Activated CD4-positive, alpha-beta T cell treated with anti-CD3 and anti-CD28 coated beads for 24 hours (primary cell): ENCODE measurements at places on chromosomes 13 and 19.

- no peak for DNase-seq
Observed at GRCh38 chr19:38033658-38034491, 126.9 kb downstream of the SIPA1L3 start.

DNA sequence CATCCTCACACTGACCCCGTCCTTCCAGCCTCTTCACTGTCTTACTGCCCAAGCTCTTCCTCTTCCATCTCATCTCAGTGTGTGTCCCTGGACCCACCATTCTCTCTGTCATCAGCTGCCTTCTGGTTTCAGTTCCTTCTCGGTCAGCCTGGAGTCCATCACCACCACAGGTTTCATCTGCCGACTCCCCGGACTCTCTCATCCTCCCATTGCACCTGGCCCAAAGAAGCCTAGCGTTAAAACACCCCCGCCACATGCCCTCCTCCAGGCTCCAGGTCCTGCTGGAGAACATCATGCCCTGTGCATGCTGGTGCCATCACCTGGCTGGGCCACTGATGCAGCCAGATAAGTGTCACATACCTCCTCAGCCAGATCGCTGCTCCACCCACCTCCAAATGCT lies 122.1 kb upstream of the GPR12 start:
- no peak for DNase-seq

DNA sequence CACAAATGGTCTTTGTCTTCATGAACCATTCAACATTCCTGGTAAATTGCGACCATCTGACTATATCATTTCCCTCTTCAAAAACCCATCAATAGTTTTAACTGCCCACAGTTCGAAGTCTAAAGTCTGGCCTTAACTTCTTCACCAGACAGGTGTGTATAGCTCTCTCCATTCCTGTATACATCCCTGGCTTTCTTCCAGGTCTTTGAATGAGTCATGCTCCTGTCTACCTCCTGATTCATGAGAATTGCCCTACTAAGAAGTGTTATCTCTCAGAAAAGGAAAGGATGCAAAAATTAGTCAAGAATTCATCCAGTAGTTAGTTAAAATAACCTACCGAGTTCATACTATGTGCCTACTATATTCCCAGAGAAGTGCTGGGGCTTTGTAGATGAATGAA lies 225.0 kb downstream of the TBC1D4 start:
- DNase-seq = no peak

DNA sequence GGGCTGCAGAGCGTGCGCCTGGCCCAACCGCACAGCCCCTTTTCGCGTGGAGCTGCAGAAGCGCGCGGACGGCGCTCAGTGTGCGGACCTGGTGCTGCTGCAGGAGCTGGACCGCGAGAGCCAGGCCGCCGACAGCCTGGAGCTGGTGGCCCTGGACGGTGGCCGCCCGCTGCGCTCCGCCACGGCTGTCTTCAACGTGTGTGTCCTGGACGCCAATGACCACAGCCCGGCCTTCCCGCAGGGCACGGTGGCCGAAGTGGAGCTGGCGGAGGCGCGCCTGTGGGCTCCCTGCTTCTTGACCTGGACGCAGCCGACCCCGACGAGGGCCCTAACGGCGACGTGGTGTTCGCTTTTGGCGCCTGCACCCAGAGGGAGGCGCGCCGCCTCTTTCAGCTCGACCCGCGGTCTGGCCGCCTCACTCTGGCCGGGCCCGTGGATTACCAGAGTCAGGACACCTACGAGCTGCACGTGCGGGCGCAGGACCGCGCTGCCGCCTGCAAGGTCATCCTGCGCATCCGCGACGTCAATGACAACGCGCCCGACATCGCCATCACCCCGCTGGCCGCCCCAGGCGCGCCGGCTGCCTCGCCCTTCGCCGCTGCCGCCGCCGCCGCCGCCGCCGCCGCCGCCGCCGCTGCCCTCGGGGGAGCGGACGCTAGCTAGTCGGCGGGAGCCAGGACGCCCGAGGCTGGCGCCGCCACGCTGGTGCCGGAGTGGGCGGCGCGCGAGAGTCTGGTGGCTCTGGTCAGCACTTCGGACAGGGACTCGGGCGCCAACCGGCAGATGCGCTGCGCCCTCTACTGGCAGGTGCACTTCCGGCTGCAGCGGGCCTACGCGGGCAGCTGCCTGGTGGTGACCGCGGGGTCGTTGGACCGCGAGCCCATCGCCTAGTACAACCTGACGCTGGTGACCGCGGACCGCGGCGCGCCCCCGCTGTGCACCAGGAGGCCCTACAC lies 172.2 kb downstream of the OLFM4 start:
- DNase-seq = no peak

GRCh38 chr13:44452418-44452817 lies 78.8 kb downstream of the SERP2 start:
- no peak for DNase-seq

DNA sequence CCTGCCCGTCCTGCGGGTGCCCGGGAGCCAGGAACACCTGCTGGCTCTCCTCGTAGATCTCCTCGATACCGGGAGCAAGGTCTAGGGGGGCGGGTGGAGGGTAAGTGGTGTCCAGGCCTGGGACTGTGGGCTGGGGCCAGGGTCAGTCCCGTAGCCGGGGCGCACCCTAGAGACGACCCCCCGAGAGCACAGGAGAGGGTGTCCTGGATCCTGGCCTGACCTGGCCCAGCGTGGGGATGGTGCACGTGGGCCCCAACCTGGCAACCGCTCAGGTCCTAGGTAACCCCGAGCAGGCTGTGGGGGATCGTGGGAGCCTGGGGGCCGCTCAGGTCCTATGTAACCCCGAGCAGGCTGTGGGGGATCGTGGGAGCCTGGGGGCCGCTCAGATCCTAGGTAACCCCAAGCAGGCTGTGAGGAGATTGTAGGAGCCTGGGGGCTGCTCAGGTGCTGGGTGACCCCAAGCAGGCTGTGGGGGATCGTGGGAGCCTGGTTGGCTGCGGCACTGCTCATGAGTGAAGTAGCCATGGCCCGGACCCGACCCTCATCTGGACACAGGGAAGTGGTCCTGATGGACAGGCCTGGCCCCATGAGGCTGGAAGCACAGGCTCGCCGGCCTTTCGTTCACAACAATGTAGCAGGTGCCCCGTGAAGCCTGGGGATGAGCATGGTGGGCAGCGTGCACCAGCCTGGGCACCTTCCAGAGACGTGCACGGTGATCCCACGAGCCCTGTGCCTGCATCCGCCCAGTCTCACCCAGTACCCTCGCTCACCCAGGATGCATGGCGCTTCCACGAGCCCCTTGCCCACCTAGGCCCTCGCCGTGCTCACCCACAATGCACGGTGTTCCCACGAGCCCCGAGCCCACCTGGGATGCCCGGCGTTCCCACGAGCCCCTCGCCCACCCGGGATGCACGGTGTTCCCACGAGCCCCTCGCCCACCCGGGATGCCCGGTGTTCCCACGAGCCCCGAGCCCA lies 6.2 kb downstream of the GPX4 start:
- no peak for DNase-seq

DNA sequence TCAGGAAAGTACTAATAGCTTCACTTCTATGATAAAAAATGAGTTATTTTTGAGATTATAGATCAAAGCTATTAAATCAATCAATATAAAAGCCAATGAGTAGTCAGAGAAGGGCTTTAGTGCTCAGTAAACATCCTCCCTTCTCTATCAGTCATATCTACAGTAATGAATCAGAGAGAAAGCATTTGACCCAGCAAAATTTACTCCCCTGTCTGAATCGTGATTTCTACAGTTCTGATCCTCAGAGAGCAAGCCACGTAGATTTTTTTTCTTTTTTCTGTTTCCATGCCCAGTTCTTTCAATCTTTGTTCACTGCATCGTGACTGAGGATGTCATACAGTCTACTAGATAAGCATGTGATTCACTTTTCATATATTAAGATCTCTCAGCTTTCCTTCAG lies 16.2 kb upstream of the MBNL2 start:
- no peak for DNase-seq

DNA sequence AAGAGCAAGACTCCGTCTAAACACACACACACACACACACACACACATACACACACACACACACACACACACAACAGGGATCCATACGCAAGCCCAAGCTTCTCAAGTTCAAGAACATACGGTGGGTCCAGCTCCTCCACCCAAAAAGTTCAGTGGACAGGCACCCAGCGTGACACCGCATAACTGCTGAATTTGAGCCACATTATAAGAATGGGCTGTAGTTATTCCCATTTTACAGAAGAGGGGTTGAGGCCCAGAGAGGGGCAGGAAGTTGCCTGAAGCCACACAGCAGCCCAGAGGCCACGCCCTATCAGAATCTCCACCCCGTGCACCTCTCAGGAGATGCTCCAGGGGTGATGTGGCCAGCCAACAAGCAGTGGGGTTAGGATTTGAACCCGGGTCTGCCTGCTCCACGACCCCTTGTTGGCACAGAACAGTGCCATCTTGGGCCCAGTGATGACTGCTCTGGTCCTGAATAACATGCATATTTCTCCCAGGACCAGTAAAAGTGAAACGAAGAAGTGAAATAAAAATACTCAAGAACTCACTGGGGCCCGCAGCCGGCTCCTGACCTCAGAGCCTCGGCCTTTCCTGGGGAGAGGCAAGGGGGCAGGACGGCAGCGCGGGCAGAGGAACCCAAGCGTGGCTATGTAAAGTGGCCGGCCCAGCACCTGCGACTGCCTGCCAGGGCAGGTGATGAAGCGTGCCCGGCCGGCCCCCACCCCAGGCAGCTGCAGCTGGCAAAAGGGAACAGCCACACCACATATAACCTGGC lies 61.9 kb downstream of the AP1M1 start:
- no peak for DNase-seq

DNA sequence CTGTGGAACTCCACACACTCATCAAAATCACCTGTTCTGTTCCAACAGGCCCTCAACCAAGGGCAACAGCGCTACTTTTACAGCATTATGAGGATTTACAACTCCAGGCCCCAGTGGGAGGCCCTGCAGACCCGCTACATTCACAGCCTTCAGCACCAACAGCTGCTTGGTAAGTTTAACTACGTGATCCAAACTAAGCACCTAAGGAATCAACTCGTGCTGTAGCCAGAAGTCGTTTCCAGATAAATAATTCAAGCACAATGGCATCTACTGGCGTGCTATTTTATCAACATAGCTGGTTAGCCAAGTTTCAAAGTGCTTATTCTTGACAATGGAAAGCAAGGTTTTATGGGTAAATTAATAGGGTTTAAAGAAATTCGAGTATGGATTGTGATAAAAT lies 5.3 kb downstream of the FAM216B start:
- no peak for DNase-seq

DNA sequence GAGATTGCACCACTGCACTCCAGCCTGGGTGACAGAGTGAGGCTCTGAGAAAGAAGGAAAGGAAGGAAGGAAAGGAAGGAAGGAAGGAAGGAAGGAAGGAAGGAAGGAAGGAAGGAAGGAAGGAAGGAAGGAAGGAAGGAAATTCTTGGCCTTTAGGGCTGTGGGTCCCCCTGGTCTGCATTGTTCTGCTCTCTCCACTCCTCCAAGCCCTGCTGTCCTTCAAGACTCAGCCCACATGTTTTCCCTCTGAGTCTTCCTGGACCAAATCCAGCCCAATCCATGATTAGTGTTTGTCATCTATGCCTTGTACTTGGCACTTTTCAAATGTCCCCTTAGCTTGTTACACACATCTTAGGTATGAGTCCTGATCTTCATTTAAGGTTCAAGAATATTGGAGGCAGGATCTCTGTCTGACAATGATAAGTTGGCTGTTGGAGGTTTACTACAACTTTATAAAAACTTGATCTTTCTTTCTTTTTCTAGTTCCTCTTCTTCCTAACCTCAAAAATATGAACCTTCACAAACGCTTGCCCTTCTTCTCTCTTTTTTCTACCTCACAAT lies 48.8 kb upstream of the INTS6 start:
- no peak for DNase-seq

GRCh38 chr19:13463296-13463695 lies 43.0 kb downstream of the CACNA1A start:
- DNase-seq = peak; percentile 1

DNA sequence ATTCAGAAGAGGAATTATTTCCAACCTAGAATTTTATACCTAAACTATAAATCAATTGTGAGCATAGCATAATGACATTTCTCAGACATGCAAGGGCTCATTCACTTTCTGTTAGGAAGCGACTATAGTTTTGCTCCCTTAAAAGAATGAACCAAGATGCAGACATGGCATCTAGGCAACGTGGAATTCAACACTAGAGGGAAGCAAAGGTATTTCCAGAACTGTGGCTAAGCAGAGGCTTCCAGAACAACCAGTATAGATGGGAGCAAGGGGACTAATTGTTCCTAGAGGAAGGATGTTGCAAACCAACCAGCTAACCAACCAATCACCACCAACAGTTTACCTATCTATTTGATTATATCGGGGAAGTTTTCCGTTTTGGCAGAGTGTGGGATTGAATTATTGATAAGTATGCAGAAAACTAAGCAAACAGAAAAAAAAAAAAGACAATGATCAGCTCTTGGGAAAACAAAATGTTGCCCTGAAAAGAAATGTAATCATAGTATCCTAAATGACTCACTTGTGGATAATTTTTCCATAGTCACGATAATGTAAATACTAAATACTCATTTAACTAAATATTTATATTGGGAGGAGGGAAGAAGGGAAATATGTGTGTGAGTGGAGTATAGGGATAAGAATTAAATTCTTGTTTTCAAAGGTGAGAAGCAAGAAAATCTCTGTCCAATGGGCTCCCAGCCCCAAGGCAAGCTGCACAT lies 21.1 kb downstream of the ARL11 start:
- DNase-seq = no peak
